ENCODE measurements at places on chromosomes 12 and 14.

- DNase-seq, result no peak
Measured at GRCh38 chr14:55160989-55161388, 30.4 kb downstream of the DLGAP5 start.

DNA sequence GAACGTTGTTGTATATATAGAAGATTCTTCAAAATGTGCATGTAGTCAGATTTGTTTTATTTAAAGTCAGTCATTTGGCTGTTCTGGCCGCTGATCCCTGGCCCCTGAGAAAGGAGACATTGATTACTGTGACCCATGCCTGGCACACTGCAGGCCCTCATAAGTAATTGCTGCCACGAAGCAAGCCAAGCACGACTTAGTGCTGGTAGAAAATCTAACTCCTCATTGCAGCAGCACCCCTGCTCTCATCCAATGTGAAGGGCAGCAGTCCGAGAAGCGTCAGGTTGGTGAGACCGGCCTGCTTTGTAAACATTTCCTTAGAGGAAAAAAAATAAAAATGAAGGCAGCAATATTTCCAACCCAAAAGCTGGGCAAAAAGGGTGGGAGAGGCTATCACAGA is 22.8 kb upstream of the TMTC2 start:
- no peak for DNase-seq

DNA sequence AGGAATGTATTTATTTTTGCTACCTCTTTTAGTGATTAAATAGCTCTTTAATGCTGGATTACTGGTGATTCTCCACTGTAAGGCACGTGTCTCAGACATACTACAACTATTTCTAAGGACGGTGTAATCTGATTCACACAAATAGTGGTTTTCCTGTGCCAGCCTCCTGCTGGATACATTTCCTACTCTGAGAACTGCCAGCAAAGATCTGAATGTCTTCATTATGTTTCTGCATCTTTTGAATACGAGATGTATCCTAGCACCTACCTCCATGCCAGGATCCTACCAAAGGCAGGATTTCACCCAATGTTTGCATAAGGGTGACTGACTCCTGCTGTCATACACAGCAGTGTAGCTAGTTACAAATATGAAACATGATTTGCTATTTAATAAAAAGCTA is 120.6 kb downstream of the PRICKLE1 start:
- DNase-seq, result no peak

GRCh38 chr12:28135801-28136439 is 54.3 kb upstream of the CCDC91 start:
- DNase-seq, result no peak

GRCh38 chr12:3891201-3891600 is 18.0 kb upstream of the PARP11 start:
- DNase-seq, result no peak
